Immature natural killer cell (primary cell): ENCODE measurements at places on chromosomes 6 and 20.
A peak's percentile ranks its signal among the peaks of the same experiment; 100 is the strongest.

DNA sequence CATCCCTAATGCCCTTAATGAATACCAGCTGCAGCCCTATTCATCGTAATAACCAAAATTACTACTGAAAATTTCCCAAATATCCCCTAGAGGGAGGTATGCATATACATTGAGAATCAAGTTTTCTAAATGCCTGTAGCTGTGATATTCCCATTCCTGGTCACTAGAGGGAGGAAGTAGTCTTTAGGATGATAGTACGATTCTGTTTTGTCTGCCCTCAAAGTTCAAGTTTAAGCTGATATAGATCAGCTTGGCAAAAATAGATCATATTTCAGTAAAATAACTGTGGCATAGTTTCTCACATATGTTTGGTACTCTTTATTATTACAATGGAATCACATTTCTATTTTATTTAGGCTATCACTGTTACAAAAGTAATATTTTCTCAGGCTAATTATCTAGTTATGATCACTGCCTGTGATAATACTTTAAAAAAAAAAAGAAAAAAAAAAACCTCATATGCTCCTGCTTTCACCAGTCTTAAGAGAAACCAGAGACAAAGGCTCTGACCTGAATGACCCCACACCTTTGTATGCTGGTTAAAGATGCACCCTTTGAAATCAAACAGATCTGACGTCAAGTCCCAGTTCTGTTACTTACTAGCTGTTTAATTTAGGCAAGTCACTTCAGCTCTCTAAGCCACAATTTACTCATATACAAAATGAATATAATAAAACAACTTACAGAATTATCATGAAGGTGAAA, 11.0 kb downstream of the TSPYL1 start:
- peaks cover 8% of the 10 kb centered on the region for H3K4me1 ChIP-seq
- H3K27me3 ChIP-seq = peaks cover 2% of the 10 kb centered on the region
- peaks cover 20% of the 10 kb centered on the region for H3K36me3 ChIP-seq
- peak overlapping the region; percentile 32 for H3K27ac ChIP-seq
- DNase-seq = peak; percentile 36
- no peak overlapping the region for H3K4me3 ChIP-seq

DNA sequence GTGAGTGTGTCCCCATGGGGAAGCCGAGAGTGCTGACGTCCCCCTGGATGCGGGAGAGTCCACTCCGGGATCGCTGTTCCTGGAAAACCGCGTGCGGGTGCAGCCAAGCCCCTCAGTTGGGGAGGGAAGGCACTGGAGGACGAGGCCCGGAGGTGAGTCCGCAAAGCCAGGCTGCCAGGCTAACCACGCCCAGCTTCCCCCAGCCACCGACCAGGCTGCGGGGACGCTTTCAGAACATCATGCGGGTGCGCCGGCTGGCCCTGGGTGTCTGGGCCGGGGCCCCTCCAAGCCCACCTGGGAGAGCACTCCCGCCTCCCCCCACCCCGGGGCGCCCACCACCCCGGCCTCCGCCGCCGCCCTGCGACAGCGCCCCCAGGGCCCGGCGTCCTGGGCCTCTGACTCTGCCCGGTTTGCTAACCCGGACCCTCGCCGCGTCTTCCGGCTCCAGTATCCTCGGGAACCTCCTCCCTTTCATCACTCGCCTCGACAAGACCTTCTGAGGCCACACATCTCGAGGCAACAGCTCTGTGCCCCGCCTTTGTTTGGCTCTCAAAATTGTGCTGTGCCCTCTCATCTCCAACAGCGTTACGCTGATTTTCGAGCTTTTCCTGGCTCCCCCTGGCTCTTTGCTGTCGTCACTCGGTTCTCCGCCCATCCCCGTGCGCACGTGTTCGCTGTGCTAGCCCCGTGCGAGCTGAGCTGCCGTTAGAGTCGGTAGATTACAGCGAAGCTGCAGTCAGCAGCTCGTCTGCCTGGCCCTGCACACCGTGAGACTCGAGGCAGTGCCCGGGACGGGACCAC, 47.1 kb upstream of the ENTPD6 start:
- H3K27me3 ChIP-seq = peaks cover 12% of the 10 kb centered on the region
- peak overlapping the region; percentile 89 for H3K4me3 ChIP-seq
- peaks cover 8% of the 10 kb centered on the region for H3K4me1 ChIP-seq
- H3K36me3 ChIP-seq = peaks cover 4% of the 10 kb centered on the region

- no peak overlapping the region for H3K4me3 ChIP-seq
- no peaks in the 10 kb centered on the region for H3K4me1 ChIP-seq
- H3K36me3 ChIP-seq = no peaks in the 10 kb centered on the region
- H3K27ac ChIP-seq = no peak overlapping the region
Measured at GRCh38 chr6:92159046-92159445, 1260.3 kb downstream of the EPHA7 start.

DNA sequence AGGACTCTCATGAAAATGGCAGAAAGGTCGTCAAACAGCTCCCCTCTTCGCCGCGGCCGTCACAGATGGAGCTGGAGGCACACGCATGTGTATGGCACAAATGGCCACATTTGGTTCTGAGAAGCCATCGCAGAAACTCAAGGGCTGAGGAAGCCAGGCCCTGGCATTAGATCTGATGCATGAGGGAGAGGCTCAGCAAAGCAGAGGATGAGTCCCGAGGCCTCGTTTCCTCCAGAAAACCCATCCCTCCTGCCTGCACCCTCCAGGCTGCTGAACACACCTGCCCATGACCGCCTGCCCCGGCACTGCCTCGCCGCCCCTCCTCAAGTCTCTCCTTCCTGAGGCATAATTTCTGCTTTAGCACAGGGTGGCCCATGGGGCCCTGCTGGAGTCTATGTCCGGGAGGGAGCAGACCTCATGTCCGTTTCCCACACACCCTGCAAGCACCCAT, 240.3 kb downstream of the DLL1 start:
- peaks cover 29% of the 10 kb centered on the region for H3K4me1 ChIP-seq
- H3K27me3 ChIP-seq = peaks cover 12% of the 10 kb centered on the region
- no peaks in the 10 kb centered on the region for H3K36me3 ChIP-seq
- no peak for DNase-seq
- no peak overlapping the region for H3K27ac ChIP-seq

DNA sequence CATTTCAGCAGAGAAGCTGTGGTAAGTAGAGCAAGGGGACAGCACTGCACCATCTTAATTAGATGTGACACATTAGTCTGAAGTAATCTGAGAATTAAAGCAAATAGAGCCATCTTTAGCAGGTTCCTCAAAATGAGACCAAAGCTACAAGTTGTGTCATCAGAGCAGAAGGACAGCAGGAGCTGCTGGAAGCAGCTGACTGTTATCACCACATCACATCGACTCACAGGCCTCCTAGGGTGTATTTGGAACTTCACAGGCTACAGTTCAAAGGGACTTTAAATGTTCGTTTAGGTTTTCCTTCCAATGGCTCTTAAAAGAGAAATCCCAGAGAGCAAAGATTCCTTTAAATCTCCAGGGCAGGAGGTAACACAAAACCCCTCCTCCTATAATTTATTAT, 69.5 kb downstream of the LCA5 start:
- H3K4me3 ChIP-seq = no peak overlapping the region
- no peak overlapping the region for H3K27ac ChIP-seq
- no peaks in the 10 kb centered on the region for H3K36me3 ChIP-seq
- H3K27me3 ChIP-seq = peaks cover 2% of the 10 kb centered on the region
- no peaks in the 10 kb centered on the region for H3K4me1 ChIP-seq

- H3K27me3 ChIP-seq = peaks cover 4% of the 10 kb centered on the region
- no peak for DNase-seq
- peak overlapping the region; percentile 19 for H3K27ac ChIP-seq
- H3K4me3 ChIP-seq = no peak overlapping the region
- peaks cover 13% of the 10 kb centered on the region for H3K36me3 ChIP-seq
Measured at GRCh38 chr6:10771371-10771894, 23.8 kb downstream of the TMEM14B start.

- no peak overlapping the region for H3K27ac ChIP-seq
- H3K36me3 ChIP-seq = no peaks in the 10 kb centered on the region
- no peaks in the 10 kb centered on the region for H3K27me3 ChIP-seq
- H3K4me1 ChIP-seq = peaks cover 86% of the 10 kb centered on the region
Measured at GRCh38 chr6:156955494-156956183, 178.5 kb downstream of the ARID1B start.

DNA sequence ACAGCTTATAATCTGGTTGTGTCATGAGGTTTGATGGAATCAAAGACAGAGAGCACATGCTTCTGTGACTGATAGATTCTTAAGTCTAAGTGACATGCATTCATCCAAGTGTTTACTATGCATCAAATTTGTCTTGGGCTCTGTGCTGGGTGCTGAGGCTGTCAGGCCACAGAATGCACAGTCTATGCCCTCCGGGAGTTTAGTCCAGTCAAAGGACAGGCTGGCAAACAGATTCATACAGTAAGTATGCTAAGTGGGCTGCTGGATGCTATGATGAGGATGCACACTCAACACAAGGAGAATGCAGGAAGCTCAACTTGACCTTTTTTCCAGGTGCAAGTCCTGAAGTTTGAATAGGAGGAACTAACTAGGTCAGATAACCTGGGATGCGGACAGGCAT, 146.7 kb downstream of the UST start:
- H3K4me1 ChIP-seq = peaks cover 8% of the 10 kb centered on the region
- no peaks in the 10 kb centered on the region for H3K36me3 ChIP-seq
- H3K27me3 ChIP-seq = no peaks in the 10 kb centered on the region
- no peak overlapping the region for H3K4me3 ChIP-seq
- no peak for DNase-seq
- no peak overlapping the region for H3K27ac ChIP-seq

GRCh38 chr6:87487555-87487954, 14.8 kb downstream of the SLC35A1 start:
- H3K36me3 ChIP-seq = peaks cover 7% of the 10 kb centered on the region
- H3K27ac ChIP-seq = no peak overlapping the region
- no peak overlapping the region for H3K4me3 ChIP-seq
- no peaks in the 10 kb centered on the region for H3K27me3 ChIP-seq
